ENCODE measurements at places on chromosomes 11 and 22.

DNA sequence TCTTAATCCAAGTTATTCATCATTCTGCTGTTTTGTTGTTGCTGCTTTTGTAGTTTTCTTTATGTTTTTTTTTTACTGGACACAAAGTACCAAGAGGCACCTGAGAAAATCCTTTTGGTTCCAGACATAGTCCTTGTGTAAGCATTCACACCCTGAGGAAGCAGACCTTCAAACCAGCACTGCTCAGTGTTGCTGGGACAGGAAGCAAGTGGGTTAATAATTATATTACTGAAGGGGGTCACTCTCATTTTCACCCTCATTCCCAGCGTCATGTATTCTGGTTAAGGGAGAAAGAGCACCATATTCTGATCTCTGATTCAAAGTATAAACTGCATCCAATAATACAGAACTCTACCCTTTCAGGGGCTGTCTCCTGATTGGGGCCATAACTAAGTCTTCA is 5.9 kb upstream of the ALKBH3 start:
- DNase-seq, result no peak

DNA sequence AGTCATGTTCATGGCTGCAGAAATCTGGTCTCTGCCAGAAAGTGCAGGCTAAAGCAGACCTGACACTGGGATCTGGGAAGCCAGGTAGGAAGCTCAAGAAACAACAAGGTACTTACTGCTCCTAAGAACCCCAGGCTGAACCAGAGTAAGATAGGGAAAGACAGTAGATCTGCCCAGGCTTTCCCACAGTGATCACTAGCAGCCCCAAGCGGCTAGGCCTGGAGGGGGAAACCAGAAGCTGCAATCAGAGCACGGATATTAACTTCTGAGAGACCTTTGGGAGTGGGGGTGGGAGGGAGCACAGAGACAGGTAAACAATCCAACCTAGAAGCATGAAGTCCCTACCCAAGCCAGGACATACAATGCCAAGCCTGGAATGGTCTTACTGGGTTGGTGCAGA is 135.2 kb upstream of the C11orf58 start:
- no peak for DNase-seq

- DNase-seq, result no peak
Observed at GRCh38 chr11:75625021-75625420, 43.8 kb downstream of the MAP6 start.

DNA sequence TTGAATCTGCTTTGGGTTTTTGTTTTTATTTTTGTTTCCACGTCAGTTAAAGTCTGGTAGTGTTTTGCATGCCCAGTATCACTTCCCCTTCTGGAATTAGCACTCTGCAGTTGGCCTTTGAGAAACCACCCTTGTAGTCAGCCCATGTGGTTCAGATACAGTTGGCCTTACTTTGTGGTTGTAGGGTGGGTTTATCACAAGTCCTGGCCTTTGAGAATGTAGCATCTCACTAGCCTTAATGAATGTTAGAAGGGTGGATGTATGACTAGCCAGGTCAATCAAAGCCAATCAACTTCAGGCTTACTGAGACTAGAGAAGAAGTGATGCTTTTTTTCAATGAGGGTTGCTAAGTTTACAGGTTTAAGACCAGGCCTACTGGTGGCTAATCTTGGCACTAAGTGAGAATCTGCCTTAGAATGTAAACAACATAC is 19.8 kb downstream of the ARL14EP start:
- DNase-seq, result no peak

DNA sequence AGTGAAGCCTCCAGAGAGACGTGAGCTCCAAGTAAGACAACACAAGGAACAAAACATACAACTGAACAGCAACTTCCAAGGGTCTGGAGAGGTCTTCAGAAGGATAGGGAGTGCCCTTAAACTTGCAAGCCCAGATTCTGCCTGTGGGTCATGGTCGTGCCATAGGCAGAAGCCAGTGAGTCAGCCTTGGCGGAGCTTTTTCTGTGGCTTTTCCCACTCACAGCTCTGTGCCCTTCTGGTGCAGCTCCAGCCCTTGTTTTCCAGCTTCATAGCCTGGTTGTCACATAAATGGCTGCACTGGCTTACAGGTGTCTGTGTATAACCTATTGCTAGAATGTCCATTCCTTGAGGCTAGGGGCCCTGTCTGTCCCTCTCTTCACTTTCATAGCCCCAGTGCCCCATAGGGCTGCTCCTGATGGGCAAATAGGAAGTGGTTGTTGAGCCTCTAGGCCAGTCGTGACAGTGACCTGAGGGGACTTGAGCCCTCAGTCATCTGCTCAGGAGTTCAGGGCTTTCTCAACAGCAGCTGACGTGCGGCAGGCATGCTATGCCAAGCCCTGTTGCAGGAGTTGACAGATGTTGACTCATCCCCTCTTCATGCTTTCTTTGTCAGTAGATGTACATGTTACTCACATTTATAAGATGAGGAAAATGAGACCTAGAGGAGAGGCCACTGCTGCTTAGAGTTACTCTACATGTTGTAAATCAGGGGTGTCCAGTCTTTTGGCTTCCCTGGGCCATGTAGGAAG is 7.4 kb downstream of the MED15 start:
- no peak for DNase-seq

GRCh38 chr22:25630447-25630846 is 66.0 kb downstream of the GRK3 start:
- DNase-seq, result no peak

DNA sequence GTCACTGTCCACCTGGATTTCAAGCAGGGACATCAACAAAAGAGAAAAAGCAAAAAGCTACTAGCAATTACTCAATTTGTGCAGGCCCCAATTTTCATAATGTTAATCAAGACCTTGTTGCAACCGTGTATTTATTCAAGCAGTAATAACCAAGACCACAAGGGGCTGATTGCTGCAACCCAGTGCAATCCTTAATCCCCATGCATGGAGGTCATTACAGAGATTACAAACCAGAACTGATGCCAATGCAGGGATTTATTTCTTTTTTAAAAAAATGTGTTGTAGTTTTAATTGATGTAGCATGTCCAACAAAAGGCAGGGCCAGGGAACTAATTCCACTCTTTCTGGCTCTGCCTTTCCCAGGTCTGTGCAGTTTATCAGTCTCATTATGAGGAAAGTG is 18.4 kb downstream of the TECTA start:
- no peak for DNase-seq

DNA sequence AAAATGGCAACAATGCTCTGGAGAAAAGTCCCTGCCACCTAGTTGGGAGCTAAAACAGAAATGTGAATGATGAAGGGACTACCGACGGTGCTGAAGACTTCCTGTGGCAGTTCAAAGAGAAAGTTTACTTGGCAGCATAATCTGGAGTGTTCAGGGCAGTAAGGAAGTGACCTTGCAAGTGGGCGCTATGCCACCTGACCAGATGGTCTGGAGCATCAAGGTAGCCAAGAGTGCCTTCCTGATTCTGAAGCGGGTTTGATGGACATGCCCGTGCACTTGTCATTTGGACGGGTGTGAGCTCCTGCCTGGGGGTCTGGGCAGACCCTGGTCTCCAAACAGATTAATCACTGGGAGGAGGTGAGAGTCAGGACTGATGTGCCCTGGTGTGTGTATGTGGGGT is 1.8 kb upstream of the SNX19 start:
- no peak for DNase-seq

DNA sequence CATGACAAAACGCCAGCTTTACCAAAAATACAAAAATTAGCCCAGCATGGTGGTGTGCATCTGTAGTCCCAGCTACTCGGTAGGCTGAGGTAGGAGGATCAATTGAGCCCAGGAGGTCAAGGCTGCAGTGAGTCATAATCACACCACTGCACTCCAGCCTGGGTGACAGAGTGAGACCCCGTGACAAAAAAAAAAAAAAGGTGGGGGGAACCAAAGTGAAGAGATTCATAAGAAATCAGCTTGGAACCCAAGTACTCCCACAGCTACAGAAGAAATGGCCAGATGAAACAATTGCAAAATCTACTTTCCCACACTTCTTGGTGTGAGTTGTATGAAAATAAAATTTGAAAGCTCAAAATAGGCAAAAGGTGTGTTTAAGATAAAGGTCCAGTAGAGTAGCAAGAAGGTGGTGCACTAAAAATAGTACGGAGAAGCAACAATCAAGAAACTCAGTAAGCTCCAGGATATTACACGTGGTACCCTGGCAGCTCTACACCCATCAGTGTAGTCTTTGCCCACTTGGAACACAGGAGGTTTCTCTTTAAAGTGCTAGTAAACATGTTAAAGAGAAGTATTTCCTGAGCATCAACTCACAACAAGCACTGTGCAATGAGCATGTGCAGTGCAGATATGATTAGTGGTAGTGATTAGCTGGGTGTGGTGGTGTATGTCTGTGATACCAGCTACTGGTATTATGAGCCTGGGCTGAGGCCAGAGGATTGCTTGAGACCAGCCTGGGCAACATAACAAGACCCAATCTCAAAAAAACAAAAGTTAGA is 5.3 kb downstream of the HARBI1 start:
- DNase-seq, result no peak

DNA sequence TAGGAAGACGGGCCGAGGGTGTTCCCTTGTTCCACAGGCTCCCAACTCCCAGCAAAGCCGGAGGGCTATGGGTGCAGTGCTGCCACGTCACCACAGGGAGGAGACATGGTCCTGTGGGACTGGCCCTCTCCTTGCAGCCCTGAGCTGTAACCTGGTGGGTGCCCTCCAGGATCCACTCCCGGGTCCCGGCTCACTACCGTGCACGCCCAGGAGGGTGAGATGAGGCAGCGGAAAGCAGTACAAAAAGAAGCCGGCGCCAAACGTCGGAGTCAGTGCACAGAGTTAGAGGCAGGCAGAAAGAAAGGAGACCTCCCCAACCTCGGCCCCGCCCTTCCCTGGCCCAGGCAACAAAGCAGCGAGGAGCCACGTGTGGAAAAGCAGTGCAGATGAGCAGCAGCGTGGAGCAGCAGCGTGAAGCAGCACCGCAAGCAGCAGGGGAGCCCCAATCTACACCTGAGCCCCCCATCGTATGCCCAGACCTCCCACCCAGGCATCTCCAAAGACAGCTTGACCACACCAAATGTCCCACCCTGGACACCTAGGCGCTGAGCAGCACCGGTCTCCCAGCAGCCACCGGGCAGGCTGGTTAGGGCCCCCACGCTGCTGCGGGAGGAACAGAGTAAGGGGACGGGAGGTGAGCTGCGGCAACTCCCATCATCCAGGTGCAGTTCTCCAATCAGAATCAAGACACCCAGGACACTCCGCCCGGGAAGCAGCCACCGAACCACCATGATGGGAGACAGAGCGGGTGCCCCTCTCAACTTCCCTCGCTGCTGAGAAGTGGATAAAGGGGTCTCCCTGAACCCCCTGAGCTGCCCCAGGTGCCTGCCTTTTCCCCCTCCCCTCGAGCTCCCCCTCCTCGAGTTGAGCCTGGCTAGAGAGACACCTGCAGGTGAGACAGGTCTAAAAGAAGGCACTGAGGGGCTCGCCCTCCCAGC is 28.8 kb downstream of the IGSF9B start:
- peak; percentile 50 for DNase-seq

- DNase-seq, result no peak
Observed at GRCh38 chr22:22158207-22158816, 86.3 kb upstream of the VPREB1 start.

- no peak for DNase-seq
Observed at GRCh38 chr11:67051180-67051893, 5.3 kb upstream of the RHOD start.

All from stimulated activated CD8-positive, alpha-beta memory T cell treated with anti-CD3 and anti-CD28 coated beads, Interleukin-7, amount 100 ng/mL, for 1 hour (primary cell).